ENCODE measurements at places on chromosomes 6 and 20.
A peak's percentile ranks its signal among the peaks of the same experiment; 100 is the strongest.

DNA sequence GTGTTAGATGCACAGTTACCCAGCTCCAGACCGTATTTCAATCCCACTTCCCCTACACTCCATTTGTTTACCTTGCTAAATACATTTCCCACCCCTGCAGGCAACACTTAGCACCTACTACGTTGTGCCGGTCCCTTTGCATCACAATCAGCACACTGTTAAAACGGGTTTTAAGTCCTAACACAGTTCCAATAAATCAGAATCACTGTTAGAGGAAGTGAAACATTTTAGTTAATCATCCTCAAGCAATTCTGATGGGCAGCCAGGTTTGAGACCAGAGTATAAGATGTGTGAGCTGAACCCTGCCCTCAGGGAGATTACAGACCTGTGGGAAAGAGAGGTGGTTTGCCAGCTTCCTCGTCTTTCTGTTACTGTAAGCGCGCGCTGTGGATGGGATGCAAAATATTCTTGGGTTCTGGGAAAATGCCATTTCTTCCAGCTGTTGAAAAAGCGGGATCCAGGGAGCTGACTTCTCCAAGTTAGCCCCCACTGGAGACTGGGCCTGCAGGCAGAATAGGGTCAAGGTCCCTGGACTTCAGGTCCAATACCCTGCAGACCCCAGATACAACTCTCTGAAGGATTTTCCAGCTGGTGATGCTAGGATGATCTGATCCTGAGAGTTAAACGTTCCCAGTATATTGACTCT, 3.1 kb downstream of the ZCCHC3 start:
- peak; percentile 7 for DNase-seq

DNA sequence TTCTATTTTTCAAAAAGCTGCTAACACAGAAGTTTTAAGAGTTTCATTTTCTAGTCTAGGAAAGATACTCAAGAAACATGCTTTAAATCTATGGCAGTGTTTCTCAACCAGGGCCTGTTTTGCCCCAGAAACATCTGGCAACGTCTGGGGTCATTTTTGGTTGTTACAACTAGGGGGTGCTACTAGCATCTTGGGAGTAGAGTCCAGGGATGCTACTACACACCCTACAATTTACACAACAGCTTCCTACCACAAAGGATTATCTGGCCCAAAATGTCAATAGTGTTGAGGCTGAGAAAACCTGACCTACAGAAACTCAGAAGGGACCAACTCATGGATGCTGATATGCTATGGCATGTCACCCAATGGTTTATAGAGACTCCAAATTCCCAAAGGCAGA, 24.4 kb downstream of the SERAC1 start:
- peak; percentile 46 for DNase-seq

GRCh38 chr20:11556410-11556809, 361.3 kb upstream of the BTBD3 start:
- DNase-seq, result no peak

GRCh38 chr6:116326181-116326671, 44.5 kb upstream of the DSE start:
- no peak for DNase-seq

GRCh38 chr6:166751051-166751595, 124.1 kb upstream of the RPS6KA2 start:
- DNase-seq, result no peak

GRCh38 chr6:2751871-2752270, 1.1 kb upstream of the MYLK4 start:
- DNase-seq, result no peak

DNA sequence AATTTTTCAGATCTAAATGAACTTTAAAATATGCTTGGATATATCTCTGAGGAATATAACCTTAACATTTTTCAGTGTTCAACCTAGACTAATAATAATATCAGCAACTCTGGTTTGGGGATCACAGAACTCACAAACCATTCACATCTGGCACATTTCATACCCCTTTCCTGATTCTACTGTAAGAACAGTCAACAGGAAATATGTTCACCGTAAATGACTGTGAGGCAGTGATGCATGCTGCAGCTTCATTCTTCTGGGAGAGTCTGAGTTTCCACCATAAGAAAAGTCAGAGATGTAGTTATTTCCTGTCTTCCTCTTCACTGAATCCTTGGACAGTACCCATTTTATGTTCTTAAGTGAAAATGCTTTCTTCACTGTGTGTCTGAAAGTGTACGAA, 134.2 kb upstream of the IFNGR1 start:
- DNase-seq, result no peak

- DNase-seq, result peak; percentile 72
Observed at GRCh38 chr6:75481936-75482593, 11.5 kb downstream of the FILIP1 start.

DNA sequence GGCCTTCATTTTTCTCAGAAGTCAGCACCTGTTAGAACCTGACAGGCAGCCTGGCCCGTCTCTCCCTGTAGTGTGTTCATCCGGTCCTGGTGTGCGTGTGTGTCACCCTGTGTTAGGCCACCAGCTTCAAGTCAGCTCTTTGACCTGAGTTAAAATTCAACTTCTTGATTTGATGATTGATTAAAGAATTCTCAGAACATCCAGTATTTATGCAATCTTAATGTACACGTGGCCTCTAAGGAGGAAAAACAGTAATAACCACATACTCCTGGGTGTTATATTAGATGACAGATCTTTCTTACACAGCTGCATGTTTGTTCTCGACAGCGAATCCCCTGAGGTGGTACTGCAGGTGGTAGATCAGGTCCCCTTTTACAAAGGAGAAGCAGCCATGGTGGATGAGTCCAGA, 19.1 kb upstream of the TMEM217 start:
- DNase-seq, result no peak

- DNase-seq, result no peak
Observed at GRCh38 chr6:156598071-156598854, 178.9 kb upstream of the ARID1B start.

DNA sequence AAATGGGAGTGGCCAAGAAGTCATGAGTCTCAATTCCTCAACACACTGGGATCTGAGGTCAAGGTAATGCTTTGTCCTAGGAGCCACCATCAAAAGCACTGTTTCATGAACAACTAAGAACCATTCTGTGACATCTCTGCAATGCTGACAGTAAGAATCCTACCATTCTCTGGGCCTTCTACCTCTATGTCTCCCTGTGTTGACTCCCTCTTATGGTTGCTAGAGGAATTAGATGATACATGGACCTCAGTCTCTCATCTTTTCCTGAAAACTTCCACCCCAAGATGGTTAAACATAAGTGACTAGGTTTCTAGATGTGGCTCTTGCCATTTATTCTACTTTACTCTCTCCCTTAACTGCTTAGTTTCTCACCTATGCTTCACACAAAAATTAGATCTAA, 9.1 kb downstream of the MTRF1L start:
- DNase-seq, result no peak

GRCh38 chr6:32096087-32096393, 13.1 kb downstream of the TNXB start:
- DNase-seq, result no peak

- DNase-seq, result no peak
Observed at GRCh38 chr6:167829513-167829912, 2.8 kb downstream of the AFDN start.

DNA sequence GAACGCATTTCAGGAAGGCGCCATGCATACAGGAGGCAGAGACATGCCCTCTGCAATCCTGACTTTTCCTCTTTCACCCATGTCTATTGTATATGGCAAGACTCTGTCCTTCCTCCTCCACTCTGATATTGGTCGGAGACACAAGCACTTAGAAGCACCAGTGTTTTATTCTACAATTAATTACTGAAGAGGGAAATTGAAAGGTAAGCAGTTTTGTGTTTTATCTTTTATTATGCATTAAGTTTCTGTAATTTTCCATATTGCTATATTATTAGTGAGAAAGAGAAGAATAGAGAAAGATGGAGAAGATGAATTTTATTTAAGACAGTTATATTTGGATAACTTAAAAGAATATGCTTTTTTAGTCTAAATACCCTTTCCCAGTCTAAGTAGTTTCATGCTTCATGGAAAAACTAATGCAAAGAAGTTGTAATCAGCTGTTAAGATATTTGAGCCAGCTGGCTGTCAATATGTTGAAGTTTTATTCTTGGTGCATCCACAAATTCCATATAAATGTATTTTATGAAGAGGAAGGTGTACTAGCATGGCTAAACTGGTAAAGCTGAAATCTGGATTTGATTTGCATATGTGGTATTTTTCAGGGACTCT, 13.6 kb downstream of the ARID1B start:
- no peak for DNase-seq

DNA sequence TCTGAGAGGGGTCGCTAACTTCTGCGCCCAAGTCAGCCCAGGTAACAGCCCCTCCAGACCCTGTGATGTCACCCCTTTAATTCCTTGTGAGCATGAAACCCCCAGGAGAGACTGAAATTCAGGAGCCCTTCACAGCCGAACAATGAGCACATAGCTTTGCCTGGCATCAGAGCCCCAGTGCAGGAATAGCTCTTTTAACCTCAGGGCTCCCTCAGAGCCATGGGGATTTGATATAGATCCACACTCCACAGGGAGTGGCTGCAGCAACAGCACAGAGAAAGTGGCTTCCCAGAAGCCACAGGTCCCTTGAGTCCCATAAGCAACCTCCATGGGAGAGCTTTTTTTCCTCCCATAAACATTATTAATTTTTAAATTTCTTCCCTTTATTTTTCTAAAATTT, 150.0 kb upstream of the MARCKS start:
- DNase-seq, result no peak

DNA sequence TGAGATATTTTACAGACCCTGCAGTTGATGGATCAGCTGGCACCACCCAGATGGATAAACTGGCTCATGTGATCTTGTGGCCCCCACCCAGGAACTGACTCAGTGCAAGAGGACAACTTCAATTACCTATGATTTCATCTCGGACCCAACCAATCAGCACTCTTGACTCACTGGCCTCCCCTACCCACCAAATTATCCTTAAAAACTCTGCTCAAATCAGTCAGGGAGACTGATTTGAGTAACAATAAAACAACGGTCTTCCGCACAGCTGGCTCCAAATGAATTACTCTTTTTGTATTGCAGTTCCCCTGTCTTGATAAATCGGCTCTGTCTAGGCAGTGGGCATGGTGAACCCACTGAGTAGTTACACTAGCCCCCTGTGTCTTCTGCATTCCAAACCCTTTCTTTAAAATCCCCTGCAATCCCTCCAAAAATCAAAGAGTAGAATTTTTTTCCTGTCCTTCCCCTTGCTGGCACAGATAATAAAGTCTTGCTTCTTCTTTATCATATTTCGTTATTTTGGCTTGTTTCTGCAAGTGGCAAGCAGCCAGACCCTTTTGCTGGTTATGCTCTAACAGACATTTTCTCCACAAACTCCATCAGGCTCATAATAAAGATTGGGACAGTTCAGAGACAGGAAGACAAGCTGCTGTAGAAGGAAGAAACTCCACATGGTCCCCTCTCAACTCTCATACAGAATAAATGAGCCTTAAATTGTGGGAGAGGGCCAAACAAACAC, 48.3 kb downstream of the OR2B6 start:
- no peak for DNase-seq

DNA sequence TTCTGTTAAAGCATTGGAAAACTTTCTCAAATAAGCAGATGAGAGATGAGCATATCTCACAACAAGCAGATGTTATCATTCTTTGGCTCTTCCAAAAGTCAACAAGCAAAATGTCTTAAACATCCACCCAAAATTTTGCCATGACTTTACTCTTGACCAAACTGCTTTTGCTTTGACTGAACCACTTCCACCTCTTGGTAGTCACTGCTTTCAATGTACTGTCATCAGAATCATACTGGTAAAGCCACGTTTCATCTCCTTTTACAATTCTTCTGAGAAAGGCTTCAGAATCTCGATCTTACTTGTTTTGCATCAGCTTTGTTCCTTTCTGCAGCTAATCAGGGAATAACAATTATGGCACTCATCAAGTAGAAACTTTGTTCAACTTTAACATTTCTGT, 498.5 kb upstream of the GJE1 start:
- no peak for DNase-seq

GRCh38 chr6:121504227-121504626, 68.8 kb downstream of the GJA1 start:
- peak; percentile 87 for DNase-seq

- DNase-seq, result peak; percentile 5
Observed at GRCh38 chr6:11494786-11495564, 42.6 kb upstream of the TMEM170B start.

- no peak for DNase-seq
Observed at GRCh38 chr6:17446713-17447112, 53.3 kb downstream of the CAP2 start.

- no peak for DNase-seq
Observed at GRCh38 chr6:133749427-133749826, 139.5 kb upstream of the TCF21 start.

- peak; percentile 49 for DNase-seq
Observed at GRCh38 chr6:753486-753885, 60.5 kb upstream of the EXOC2 start.

GRCh38 chr6:78379982-78380381, 487.4 kb upstream of the IRAK1BP1 start:
- DNase-seq, result no peak

DNA sequence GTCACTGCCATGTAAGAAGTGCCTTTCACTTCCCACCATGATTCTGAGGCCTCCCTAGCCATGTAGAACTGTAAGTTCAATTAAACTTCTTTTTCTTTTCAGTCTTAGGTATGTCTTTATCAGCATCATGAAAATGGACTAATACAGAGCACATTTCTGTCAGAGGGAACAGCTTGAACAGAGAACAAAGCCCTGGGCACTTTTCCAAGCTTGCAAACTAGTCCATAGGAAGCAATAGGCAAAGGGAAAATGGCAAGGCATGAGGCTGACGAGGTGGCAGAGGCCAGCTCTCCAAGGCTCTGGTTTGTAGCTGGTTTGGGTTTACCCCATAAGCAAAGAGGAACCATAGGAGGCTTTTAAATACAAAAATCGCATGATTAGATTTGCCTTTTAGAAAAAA, 185.1 kb upstream of the HDDC2 start:
- DNase-seq, result no peak

GRCh38 chr6:158799051-158799792, 19.9 kb downstream of the EZR start:
- DNase-seq, result peak; percentile 25

GRCh38 chr20:15836634-15837033, 736.6 kb downstream of the KIF16B start:
- no peak for DNase-seq

- no peak for DNase-seq
Observed at GRCh38 chr6:157660414-157660813, 162.6 kb upstream of the SNX9 start.

GRCh38 chr20:36572701-36573102, 695 bp upstream of the TGIF2 start:
- peak; percentile 48 for DNase-seq

GRCh38 chr6:24492475-24492874, 2.3 kb upstream of the ALDH5A1 start:
- DNase-seq, result peak; percentile 18

- DNase-seq, result no peak
Observed at GRCh38 chr6:40923326-40923725, 115.7 kb downstream of the UNC5CL start.

DNA sequence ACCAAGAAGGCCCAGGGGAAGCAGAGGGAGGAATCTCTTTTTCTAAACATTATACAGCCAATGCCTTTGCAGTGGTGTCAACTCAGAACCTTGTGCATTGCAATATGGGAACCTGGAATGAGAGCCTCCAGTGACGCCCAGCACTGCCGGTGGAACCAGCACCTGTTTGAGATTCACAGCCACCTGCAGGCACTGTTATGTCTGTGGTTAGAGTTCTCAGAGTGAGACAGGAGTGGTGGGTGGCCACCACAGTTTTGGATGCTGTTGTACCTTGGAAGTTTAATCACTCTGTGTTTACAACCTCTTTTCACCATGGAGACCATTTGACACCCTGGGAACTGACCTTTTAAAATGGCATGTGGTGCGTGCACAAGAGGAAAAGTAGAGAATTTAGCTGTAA, 185.3 kb upstream of the KCNG1 start:
- DNase-seq, result no peak

GRCh38 chr6:87682310-87682709, 19.7 kb downstream of the AKIRIN2 start:
- DNase-seq, result no peak
